ENCODE measurements at places on chromosomes 1 and 21.

DNA sequence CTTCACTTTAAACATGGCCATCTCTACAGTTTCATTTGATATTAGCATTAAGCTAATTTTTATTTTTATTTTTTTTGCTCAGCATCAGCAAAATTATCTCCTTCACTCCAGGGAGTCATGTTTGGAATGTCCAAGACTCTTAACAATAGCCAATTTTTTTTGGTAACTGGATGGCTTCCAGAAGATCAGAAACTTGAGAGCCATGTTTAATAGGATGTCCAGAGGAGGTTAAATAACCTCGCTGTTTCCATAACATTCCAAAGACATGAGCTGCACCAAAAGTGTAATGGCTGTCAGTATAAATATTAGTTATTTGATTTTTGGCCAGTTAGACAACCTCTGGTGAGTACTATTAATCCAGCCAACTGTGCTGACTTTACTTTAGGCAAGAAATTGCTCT, 80.7 kb downstream of the DNTTIP2 start:
- no peak for DNase-seq

DNA sequence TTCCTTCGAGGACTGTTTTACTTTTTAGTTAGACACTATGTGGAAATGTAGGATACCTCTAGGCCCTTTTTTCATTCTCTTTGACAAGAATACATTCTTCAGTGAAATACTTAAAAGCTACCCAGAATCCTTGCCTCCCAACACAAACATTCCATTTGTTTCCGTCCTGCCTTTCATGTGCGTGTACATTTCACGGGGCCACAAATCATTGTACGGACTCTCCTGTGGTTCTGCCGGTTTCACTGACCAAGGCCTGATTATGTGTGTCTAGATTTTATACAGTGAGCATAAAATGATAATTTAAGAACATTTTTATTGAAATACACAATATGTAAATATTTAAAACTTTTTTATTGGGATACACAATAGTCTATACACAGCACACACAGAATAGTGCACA, 76.4 kb downstream of the RUNX3 start:
- DNase-seq: no peak

- no peak for DNase-seq
Observed at GRCh38 chr21:46482225-46482845, 23.6 kb downstream of the DIP2A start.

- DNase-seq: no peak
Observed at GRCh38 chr1:81869307-81869706, 68.6 kb downstream of the ADGRL2 start.

DNA sequence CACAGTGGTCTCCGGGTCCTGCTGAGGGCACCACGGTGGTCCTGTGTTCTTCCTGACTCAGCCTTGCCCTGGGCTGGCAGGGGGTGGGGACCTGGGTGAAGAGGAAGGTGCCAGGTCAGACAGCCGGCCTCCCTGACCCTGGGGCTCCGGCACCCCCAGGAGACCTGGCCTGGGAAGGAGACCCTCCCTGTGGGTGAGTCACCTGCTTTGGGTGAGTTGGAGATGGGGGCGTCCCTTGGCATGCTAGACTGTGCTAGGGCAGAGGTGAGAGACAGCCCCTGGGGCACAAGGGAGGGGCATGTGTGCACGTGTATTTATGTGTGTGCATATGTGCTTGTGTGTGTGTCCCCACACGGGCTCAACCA, 23.4 kb downstream of the SPSB1 start:
- no peak for DNase-seq

- DNase-seq: no peak
Observed at GRCh38 chr1:152514715-152515433, 592 bp downstream of the CRCT1 start.
